Left renal pelvis (tissue), 4 donors: ENCODE measurements at places on chromosomes 1 and 21. TPM values are rescaled to one million over a fixed set of nuclear protein-coding genes. Genes with fewer than 3 reads are reported as not detected.

GUCA2A gene
- polyA plus RNA-seq = not detected

LINGO4 gene
- not detected for polyA plus RNA-seq

OLIG2 gene
- polyA plus RNA-seq = not detected

NR1I3 gene
- polyA plus RNA-seq = 3.5 TPM

LZIC gene
- polyA plus RNA-seq = 77.8 TPM

SH3BGR gene
- 5.6 TPM for polyA plus RNA-seq

HES4 gene
- polyA plus RNA-seq = 38.1 TPM

LEMD1 gene
- 3.3 TPM for polyA plus RNA-seq

TDRD5 gene
- polyA plus RNA-seq = 5.6 TPM

RUNX3 gene
- polyA plus RNA-seq = 0.41 TPM

PTGER3 gene
- 64.4 TPM for polyA plus RNA-seq

RAB3B gene
- 4.3 TPM for polyA plus RNA-seq

ATP1A4 gene
- polyA plus RNA-seq = 1.6 TPM

CA14 gene
- polyA plus RNA-seq = 5.4 TPM

PRKCZ gene
- 35.9 TPM for polyA plus RNA-seq

TARBP1 gene
- polyA plus RNA-seq = 56.6 TPM

FAM167B gene
- polyA plus RNA-seq = 12.9 TPM

IFI44L gene
- 7.2 TPM for polyA plus RNA-seq

TNFRSF8 gene
- polyA plus RNA-seq = 1.3 TPM

PGBD5 gene
- polyA plus RNA-seq = 6.1 TPM

FAM151A gene
- 27.3 TPM for polyA plus RNA-seq

HEYL gene
- 20.3 TPM for polyA plus RNA-seq

AJAP1 gene
- polyA plus RNA-seq = 1.3 TPM

SPATA1 gene
- 3.1 TPM for polyA plus RNA-seq

ECM1 gene
- 6.3 TPM for polyA plus RNA-seq

PIGP gene
- polyA plus RNA-seq = 34.6 TPM

CLCA2 gene
- polyA plus RNA-seq = not detected

TLR5 gene
- 6.8 TPM for polyA plus RNA-seq

NBPF6 gene
- polyA plus RNA-seq = not detected

AIM2 gene
- 0.30 TPM for polyA plus RNA-seq

TEX38 gene
- 0.73 TPM for polyA plus RNA-seq

IVL gene
- polyA plus RNA-seq = not detected

LCE3E gene
- polyA plus RNA-seq = not detected

ZNF436 gene
- polyA plus RNA-seq = 34.1 TPM

BRINP3 gene
- 5.5 TPM for polyA plus RNA-seq

LCE1E gene
- polyA plus RNA-seq = not detected

WASF2 gene
- polyA plus RNA-seq = 106 TPM

SWT1 gene
- 10.5 TPM for polyA plus RNA-seq

RBM11 gene
- polyA plus RNA-seq = 1.4 TPM

OR2L5 gene
- not detected for polyA plus RNA-seq

BNIPL gene
- 0.72 TPM for polyA plus RNA-seq

LCE2C gene
- polyA plus RNA-seq = not detected

SESN2 gene
- polyA plus RNA-seq = 10.4 TPM

FTCD gene
- polyA plus RNA-seq = 30.0 TPM

TNFAIP8L2 gene
- polyA plus RNA-seq = 2.9 TPM

FNDC5 gene
- polyA plus RNA-seq = 63.3 TPM

C1orf87 gene
- polyA plus RNA-seq = 0.11 TPM

OR10Z1 gene
- not detected for polyA plus RNA-seq

SELENBP1 gene
- 48.3 TPM for polyA plus RNA-seq

ZBTB8A gene
- 21.8 TPM for polyA plus RNA-seq
